D721Med (cell line): ENCODE measurements at places on chromosomes 6 and 20.

GRCh38 chr6:96862560-96862959 lies 25.3 kb upstream of the GPR63 start:
- no peak for DNase-seq

GRCh38 chr20:38932457-38933120 lies 6.4 kb downstream of the FAM83D start:
- no peak for DNase-seq

GRCh38 chr20:18743665-18744440 lies 69.7 kb upstream of the SCP2D1 start:
- DNase-seq = no peak

DNA sequence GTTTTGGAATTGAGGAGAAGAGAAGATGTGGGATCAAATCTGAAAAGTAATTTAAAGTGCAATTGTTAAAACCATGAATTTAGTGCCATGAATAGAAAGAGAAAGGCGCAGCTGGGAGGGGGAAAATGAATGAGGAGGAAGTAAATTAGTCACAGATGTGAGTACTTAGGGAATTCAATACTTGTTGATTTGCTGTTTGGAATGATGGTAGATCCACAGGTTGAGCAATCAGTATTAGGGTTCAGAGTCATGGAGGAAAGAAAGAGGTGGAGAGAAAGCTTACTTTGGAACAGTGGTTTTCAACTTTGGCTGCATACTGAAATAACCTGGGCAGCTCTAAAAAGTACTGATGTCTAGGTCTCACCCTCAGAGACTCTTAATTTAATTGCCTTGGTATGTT lies 229.7 kb upstream of the ASCC3 start:
- DNase-seq = no peak

DNA sequence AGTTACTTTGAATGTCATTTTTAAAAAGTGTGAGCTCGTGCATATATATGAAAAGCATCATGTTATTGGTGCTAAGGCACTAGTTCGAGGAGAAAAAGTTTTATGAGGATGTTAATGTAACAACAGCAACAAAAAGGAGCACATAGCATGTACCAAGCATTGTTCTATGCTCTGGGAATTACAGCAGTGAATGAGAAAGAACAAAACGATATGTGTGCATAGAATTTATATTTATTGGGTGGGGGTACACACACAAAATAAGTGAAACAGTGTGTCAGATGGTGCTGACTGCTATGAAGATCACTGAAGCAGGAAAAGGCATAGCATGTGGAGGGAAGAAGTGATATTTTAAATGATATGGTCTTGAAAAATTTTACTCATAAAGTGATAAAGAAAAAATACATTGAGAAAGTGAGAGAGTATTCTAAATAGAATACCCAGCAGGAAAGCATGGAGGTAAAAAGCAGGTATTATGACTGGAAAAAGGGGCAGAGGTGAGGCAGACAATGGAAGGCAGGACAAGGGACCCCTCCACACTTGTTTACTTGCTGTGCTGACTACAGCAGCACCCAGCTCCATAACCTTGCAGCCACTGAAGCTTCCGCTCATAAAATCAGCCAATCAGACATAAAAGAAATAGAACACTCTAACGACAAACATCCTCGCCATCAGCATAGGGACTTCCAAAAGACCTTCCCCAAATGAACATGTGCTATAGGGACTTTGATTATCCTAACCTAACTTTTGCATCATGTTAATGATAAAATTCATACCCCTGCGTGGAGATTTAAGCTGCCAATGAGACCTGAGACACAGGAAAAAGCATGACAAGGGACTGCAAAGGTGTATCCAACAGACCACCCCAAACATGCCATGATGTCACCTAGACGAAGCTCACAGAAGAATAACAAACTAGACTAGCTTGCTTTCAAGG lies 119.9 kb downstream of the HFE start:
- DNase-seq = no peak

- no peak for DNase-seq
Observed at GRCh38 chr20:4814696-4815252, 93.1 kb downstream of the PRND start.

GRCh38 chr6:40160826-40161225 lies 226.6 kb upstream of the MOCS1 start:
- no peak for DNase-seq

- no peak for DNase-seq
Observed at GRCh38 chr6:100968949-100969348, 87.8 kb upstream of the ASCC3 start.

DNA sequence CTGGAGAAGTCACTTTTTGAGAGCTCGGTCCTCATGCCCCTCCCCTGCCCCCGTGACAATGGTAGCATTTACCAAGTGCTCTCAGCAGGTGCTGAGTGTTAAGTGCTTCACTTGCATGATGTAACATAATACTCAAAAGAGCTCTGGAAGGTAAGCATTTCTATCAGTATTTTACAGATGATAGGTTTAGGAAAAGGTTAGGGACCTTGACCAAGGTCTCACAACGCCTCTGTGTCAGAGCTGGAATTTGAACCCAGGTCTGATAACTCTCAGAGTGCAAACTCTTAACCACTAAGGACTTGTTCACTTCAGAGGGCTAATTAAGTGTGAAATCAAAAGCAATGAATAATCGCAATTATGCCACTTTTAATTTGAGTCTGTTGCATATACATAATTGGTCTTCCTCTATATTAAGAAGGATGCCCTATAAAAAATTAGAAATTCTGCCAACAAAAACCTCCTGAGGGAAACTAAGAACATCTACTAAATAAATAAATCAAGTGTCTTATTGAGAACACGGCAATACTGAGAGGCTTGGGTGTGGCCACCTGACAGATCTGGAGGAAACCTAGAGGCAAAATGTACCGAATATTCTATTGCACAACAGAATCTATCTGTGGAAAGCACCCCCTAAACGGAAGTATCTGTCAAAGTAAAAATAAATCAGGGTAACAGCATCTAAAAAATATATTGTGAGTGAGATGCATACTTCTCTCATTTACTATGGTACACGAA lies 109.8 kb downstream of the BACH2 start:
- DNase-seq = no peak

- DNase-seq = no peak
Observed at GRCh38 chr6:20632696-20633095, 98.4 kb downstream of the CDKAL1 start.

DNA sequence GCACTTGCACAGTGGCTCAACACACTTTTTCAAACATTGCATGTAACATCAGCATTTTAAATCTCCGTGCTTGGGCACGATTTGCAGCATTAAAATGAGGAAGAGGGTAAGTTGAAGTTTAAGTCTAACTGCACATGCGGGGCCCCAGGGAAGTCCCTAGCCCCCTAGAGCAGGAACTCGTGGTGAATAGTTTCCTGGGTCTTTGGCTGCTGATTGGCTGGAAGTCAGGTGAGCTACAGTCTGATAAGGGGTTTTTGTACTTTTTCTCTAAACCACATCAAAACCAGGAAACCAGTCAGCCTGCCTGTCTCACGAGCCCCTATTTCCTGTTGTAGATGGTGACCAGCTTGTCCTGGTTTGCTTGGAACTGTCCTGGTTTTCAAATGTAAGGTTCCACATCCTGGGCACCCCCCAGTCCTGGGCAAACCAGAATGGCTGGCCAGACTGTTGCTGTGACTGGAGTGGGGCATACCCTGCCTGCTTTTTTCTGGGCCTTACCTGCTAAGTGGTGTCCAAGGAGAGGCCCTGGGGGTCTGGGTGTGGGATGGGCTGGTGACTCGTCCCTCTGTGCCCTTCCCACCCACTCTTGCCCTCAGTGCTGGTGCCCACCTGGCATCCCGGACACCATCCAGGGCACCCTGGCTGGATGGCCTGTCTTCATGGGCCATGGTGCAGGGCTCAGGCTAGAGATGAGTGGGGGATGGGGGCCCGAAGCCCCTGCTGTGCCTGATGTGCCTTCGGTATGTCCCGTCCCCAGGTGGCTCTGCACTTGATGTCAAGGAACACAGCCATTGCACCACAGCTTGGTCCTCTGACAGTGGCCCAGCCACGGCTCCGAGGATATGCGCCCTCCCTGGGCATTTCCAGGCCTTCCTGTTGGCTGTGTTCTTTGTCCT lies 31.8 kb downstream of the SUN5 start:
- no peak for DNase-seq

- DNase-seq = no peak
Observed at GRCh38 chr6:140225701-140226436, 851.4 kb upstream of the CITED2 start.

DNA sequence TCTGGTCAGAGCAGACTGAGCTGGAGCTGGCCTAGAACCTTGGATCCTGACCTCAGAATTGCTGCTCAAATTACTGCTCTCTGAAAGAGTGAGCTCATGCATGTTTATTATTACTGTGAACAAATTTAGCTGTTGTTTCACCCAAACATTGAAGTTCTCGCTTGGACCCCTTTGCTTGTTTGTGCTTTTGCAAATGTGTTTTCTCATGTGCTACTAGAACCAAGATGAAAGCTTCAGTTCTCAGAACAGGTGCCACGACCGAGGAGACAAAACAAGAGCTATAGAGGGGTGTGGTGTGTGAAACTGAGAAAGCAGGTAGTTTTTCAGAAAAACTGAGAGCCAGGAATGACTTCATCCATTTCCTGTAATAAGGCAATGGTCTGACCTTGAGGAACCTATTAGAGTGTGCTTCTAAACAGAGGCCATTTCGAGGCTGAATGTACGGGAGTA lies 50.0 kb upstream of the ESR1 start:
- DNase-seq = no peak

DNA sequence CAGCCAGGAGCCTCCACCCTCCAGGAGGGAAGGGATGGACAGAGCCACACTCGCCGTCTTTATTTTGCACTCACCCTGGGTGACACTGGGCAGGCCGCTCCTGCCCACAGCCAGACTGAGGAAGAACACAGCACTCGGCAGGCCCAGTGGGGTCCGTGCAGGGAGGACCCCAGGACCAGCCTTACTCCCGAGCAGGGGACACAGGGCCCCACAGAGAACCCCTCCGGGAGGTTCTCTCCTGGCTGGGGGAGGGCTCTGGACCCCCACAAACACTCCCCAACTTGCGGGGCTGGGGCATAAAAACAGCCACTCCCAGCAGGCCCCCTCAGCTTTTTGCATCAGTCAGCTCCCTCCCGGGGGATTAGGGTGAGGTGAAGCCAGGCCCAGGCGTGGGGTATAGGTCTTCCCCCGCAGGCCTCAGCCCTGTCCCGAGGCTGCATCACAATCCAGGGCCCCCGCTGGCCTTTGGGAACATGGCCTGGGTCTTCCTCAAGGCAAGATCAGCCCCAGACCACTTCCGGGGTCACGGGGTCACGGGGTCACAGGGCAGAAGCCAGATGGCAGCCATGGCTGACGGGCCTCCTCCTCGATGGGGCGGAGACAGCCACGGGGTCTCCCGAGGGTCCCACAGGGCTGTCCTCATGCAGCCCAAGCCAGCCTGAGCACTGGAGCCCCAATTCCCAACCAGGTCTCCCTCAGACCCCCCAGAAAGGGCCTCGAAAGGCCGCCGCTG lies 3.2 kb downstream of the TNFRSF6B start:
- no peak for DNase-seq

DNA sequence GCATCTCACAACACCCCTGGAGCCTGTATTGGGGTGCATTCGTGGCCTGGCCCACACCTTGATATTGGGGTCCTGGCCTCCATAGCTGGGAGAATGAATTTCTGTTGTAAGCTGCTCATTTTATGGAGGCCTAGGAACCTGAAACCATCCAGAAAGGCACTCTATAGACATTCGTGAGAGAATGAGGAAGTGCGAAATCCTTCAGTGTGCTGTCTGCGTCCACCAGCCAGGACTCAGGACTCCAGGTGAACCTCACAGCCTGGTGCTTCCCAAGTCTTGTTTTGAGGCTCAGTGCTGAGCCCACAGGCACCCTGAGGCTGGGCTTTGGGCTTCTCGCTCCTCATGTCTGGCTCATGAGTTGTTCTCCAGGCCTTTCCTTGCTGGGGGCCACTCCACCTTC lies 11.9 kb upstream of the RBBP8NL start:
- DNase-seq = no peak

DNA sequence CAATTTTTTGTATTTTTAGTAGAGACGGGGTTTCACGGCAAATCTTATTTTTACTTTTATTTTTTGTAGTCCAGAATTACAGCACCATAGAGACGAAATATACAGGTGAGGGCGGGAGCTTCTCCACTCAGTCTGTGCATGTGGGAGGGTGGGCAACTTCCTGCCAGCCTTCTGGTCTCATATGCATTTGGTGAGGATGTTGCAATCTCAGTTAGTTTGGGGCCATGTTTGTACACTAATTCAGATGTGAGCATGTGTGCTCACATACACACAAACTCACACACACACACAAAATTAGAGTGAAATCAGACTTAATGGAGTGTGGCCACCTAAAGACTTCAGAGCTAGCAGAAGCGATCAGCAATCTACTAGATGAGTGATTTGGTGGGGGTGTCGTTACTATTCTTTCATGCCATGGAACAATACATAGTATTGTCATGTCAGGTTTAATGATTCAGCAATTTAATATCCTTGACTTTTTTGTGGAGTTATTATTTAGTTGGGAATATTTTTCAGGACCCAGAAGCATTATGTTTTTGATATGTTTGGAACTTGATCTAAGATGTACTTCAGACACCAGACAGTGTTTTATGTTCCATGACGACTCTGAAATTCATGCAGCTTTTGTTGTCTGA lies 78.0 kb upstream of the BMP2 start:
- DNase-seq = no peak

GRCh38 chr20:23214903-23215302 lies 128.8 kb upstream of the CD93 start:
- no peak for DNase-seq

DNA sequence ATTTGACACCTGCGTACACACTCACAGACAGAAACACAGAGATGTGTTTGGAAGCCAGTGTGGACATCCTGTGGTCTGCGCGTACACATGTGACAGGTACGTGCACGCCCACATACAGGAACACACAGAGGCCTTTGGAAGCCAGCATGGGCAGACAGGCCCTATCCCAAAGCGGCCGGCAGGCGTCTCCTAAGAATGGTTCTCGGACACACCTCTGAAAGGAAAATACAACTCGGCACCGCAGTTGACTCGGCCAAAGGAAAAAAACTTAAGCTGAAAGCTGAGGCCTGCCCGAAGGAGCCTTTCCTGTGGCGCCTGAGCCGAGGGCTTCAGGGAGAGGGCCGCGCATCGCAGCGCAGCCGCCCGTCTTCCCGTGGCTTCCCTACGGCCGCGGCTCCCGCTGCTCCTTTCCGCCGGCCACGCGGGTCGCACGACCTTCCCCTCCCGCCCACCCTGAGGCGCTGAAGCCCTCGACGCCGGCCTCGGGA lies 1.4 kb upstream of the CEP43 start:
- no peak for DNase-seq
